ENCODE measurements at places on chromosomes 11 and 22. TPM values are rescaled to one million over a fixed set of nuclear protein-coding genes. Genes with fewer than 3 reads are reported as not detected.

APOA4 gene
- total RNA-seq: not detected

ADM gene
- total RNA-seq: 2.0 TPM

OR52E5 gene
- not detected for total RNA-seq

CRYBB3 gene
- total RNA-seq: 0.77 TPM

CAPN5 gene
- 1.0 TPM for total RNA-seq

NRIP3 gene
- total RNA-seq: 3.1 TPM

APOL5 gene
- not detected for total RNA-seq

NAALAD2 gene
- total RNA-seq: not detected

GAS2 gene
- 2.0 TPM for total RNA-seq

MGAT3 gene
- 1.2 TPM for total RNA-seq

C22orf42 gene
- total RNA-seq: not detected

SCUBE1 gene
- not detected for total RNA-seq

MMP27 gene
- not detected for total RNA-seq

HBG1 gene
- not detected for total RNA-seq

TUBA8 gene
- total RNA-seq: 0.94 TPM

Data from activated T-cell treated with anti-CD3 and anti-CD28 coated beads, Interleukin-2, amount 50 U/mL, for 72 hours (primary cell).